NCI-H1105 (cell line): ENCODE measurements at places on chromosomes 5 and 9.

GRCh38 chr9:6959270-6960000 lies 201.7 kb downstream of the KDM4C start:
- DNase-seq, result no peak

DNA sequence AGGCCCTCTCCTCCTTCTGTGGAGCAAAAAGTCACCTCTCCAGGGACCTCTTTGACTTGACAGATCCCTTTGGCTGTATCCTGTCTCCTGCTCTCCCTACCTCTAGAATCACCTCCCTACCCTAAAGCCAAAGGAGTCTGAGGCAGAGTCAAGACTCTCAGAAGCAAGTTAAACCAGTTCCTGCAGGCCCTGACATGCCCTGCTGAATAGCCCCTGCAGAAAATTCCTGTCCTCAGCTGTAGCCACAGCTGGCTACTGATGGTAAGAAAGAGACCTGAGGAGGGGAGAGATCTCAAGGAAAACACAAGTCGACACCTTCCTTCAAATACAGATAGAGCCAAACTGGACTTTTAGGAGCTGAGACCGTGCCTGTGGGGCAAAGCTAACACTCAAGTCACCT lies 23.7 kb upstream of the UBAP2 start:
- DNase-seq, result no peak

DNA sequence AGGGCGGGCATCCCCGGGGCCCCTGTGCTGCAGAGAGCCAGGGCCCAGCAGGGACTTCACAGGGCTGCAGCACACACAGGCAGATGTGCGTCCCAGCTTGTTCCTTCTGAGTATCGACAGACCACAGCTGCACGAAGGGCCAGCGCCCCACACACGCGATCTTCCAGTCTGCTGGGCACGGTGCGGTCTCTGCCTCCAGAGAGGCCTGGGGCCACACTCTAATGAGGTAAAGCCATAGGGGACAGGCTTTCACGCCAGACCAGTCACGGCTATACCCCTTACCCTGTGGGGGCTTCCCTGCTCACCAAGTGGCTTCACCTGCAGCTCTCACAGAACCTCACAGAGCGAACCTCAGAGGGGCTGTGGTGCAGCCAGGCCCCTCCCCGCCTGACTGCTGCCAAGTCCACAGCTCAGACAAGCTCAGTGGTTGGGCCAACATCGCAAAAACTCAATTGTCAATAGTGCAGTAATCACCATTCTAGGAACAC lies 82.2 kb downstream of the SHB start:
- DNase-seq, result no peak

- peak; percentile 94 for DNase-seq
Measured at GRCh38 chr5:16736158-16736995, 119.6 kb upstream of the RETREG1 start.

- no peak for DNase-seq
Measured at GRCh38 chr5:115977096-115977495, 14.8 kb downstream of the LVRN start.

GRCh38 chr5:136216230-136216629 lies 23.3 kb upstream of the SMIM32 start:
- no peak for DNase-seq

DNA sequence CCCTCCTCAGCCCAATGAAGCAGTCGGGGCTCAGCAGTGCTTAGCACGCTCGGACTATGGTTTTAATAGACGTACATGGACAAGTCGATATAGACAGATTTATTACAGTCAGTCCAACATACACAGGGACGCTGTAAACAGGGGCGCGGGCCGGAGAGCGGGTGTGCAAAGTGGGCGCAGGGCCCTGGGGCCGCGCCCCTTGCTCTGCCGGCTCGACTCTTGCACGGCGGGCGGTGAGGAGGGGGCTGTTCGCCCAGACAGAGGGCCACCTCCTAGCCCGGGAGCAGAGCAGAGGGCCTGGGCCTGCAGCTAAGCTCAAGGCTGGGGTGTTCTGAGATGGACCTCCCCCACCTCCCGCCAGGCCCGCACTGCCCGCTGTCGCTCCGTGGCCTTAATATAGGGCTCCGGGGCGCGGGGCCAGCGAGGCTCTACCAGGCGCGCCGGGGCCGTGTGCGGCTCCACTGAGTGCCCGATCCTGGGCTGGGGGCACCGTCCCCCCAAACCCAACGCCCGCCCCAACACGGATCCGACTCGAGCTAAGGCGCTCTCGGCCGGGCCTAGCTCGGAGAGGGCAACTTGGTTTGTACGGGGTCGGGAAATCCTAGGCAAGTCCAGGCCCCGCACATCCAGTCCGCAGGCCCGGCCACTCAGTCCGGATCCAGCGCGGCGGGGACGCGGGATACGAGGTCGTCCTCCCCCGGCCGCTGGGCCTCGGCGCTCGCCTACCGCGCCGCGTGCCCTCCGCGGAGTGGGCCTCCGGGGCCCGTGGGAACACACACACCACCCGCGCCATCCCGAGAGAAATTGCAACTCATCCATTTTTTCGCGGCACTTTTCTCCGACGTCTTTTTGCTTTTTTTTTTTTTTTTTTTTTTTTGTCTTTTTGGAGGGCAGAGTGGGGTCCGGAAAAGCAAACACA lies 6.1 kb downstream of the PITX1 start:
- no peak for DNase-seq

- DNase-seq, result no peak
Measured at GRCh38 chr5:172104021-172104420, 84.0 kb downstream of the STK10 start.

DNA sequence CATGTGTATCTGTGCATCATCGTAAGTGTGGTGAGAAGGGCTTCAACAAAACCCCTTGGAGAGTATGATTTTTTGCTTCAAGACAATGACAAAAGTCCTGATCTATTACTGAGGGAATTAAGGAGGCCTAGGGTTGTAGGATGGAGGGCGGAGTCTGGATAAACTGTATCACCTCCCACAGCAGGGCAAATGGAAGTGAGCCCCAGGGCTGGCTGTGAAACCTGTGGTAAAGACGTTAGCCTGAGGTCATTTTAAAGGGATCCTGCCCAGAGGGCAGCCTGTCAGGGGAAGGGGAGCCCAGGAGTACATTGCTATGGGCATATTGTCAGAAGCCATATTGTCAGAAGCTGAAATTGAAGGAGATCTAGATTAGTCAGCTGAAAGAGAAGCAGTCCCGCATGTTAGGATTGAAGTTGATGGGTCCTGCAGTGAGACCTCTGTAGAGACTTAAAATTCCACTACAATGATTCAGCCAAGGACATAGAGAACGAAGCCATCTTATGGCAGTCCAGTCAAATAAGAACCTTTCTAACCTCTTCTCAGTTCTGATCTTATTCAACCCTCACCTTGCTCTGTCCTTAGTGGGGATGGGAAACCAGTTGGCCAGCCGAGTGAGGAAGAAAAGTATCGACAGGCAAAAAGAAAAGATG lies 26.9 kb downstream of the ADGRV1 start:
- DNase-seq, result no peak

DNA sequence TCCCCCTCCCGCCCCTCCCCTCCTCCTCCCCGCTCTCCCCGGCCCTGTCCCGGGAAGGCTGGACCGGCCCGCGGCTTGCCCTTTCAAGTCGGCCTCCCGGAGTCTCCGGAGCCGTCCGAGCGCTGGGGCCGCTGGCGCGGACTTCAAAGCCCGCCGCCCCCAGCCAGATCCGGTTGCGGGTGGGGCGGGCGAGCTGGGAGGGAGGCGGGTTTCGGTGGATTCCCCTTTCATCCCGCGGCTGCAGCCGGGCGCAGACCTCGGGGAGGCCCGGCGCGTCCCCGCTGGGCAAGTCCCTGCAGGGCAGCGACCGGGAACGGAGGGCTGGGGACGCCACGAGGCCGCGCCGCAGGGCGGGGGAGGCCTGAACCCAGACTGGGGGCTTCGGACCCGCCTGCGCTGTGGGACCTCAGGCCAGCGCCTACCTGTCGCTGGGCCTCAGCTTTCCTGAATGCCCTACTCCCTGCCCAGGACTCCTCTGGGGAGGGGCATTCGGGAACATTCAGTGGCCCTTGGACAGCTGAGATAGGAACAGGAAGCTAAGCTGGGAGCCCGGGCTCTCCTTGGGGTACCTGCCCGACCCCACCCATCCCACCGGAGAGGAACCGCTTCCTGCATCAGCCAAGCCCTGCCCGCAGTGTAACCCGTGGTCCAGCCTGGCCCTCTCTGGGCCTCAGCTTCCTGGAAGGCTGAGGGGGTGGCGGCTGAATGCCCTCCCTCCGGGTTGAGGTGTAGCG lies 23.4 kb downstream of the C9orf50 start:
- DNase-seq, result no peak

- DNase-seq, result no peak
Measured at GRCh38 chr5:115772731-115773475, 43.6 kb downstream of the CDO1 start.

GRCh38 chr5:100550531-100551051 lies 15.4 kb downstream of the FAM174A start:
- DNase-seq, result no peak

- DNase-seq, result no peak
Measured at GRCh38 chr5:8961956-8962355, 583.9 kb downstream of the SEMA5A start.

GRCh38 chr9:120212853-120213200 lies 367.1 kb downstream of the CDK5RAP2 start:
- no peak for DNase-seq

DNA sequence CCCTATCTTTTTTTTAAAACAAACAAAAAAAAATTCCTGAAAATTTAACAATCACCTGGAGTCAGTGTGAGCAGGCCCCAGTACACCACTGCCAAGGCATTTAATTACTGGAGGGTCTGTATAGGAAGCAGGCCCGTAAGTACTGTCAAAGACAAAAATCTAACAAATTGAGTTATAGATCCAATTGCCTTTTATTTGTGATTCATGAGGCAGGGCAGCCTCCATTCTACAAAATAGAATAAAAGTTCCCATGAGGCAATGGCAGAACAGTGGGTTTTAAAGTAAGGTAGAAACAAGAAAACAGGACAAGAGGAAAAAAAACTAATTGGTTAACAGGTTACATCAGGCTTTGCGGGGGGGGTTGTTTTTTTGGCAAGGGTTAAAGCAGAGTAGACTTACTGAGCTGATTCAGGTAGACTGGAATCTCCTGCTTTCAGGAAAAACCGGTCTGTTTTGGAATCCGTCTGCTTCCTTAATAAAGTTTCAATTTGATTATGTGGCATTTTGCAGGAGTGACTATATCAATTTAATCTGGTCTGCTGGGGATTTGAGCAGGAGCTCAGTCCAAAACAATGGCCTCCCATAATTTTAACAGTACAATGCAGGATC lies 48.9 kb downstream of the AUH start:
- DNase-seq, result no peak

DNA sequence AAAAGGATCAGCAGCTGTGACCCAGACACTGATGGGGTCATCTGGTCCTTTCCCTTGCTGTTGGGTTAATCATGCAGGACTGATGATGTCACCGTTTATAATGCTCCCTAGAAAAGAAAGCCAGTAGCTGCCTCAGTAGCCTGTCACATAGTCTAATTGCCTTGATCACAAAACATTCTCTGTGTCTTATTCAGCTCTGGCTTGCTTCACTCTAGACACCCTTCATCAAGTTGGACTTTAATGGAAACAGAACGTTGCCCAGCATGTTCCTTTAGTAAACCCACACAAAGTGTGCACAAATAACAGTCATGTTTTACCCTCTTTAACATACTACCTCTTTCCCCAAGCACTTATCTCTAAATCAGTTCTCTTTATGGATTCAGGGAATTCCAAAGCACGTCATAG lies 170.8 kb downstream of the SGCD start:
- DNase-seq, result no peak

DNA sequence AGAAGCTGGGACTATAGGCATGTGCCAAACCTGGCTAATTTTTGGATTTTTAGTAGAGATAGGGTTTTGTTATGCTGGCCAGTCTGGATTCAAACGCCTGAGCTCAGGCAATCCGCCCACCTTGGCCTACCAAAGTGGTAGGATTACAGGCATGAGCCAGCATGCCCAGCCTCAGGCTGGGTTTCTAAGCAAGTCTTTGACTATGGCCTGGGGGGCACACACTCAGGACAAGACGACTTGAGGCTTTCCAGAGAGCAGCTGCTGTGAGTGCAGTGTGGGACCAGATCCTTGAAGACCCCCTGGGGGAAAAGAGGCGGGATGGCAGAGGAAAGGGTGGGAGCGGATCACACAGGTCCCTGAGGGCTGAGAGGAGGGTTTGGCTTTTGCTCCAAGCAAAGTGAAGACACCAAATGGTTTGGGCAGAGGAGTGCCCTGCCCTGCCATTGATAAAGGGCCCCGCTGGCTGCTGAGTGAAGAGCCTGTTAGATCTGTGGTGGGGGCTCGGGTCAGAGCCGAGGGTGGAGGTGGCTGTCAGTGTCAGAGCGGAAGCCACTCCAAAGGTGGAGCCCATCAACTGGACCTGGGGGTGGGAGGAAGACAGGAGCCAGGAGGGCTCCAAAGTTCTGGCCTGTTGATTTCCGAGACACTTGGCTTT lies 46.8 kb upstream of the FUBP3 start:
- DNase-seq, result no peak

GRCh38 chr5:37771203-37771611 lies 68.6 kb downstream of the GDNF start:
- DNase-seq, result no peak

DNA sequence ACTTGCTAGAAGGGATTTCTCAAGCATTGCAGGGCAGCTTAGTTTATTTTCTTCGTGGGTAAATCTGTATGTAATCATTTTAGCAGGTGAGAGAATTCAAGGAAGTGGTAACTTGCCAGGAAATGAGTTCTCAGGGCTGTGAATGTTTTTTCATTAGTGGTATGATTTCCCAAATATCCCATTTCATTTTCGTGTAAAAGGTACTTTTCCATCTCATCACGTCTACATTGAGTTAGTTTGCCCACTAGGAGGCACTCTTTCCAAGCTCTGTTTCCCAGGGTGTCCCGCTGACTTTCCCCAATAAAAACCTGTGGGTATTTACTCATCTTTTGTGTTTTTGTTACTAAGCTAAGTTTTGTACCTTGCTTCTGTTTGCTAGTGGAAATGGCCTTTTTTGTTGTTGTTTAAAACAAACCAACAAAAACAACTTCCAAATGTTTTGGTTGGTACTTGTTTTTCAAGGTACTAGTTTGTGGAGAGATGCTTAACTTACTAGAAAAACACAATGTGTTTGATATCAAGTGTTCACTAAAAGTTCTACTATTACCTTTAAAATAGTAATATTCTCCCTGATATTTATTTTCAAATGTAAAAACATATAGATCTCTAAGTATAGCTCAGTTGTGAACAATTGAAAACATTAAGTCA lies 373.6 kb downstream of the ADGRV1 start:
- DNase-seq, result no peak

DNA sequence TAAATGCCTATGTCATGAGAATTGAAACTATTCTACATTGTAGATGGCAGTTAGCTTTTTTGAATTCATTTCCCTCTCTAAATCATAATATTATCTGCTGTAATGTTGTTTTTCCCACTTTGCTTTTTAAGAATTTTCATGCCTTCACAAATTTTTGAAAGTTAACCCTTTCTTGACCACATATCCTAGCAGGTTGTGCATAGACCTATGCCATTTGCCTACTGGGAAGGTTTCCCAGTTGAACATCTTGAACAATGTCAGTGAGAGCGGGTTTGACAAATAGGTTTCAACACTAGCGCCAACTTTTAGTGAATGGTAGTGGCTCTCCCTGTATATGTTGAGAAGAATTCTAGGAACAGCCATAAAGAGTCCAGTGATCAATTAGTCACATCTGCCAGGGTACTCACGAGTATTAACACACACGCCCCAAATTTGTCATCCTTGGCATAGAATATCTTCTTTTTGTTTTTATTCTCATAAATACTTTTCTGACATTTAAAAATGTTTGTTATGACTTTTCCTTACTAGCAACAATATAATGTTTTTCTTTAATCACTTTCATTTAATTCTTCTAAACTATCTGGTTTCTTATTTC lies 307.6 kb downstream of the PJA2 start:
- no peak for DNase-seq
